ENCODE measurements at places on chromosomes 5 and 9. TPM values are rescaled to one million over a fixed set of nuclear protein-coding genes. Genes with fewer than 3 reads are reported as not detected.

DNA sequence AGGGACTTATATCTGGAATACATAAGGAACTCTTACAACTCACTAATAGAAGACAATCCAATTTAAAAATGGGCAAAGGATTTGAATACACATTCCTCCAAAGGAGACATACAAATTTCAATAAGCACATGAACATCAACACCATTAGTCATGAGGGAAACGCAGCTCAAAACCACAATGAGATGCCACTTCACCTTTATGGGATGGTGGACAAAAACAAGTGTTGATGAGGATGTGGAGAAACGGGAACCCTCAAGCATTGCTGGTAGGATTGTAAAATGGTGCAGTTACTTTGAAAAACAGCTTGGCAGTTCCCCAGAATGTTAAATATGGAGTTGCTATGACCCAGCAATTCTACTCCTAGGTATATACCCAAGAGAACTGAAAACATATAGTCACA lies 72.7 kb upstream of the IER5L start:
- no peak for DNase-seq

The SLC4A9 gene
- total RNA-seq, result not detected

- DNase-seq, result no peak
Observed at GRCh38 chr5:109650493-109650892, 39.2 kb upstream of the MAN2A1 start.

DNA sequence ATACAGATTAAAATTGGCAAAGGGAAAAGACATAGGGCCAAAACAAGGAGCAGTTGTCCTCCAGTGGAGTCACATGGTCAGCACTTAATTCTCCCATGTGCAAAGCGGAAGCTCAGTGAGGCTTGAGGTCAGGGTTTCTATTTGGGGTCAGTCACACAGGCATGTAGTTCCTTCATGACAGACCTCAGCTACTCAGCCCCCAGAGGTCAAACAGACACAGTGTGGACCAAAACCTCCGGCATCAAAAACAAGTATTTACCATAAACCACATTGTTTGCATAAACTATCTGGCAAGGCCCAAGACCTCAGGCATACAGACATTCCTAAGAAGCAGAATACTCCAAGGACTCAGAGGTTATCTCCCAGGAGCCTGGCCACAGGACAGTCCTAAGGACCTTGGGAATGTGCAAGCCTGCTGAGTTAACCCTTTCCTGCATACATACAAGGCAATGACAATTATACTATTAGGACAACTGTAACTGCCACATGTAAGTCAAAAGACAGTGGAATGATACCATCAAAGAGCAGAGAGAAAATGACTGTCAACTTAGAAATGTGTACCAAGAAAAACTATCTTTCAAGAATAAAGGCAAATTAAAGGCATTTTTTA lies 28.7 kb upstream of the FNIP1 start:
- DNase-seq, result no peak

DNA sequence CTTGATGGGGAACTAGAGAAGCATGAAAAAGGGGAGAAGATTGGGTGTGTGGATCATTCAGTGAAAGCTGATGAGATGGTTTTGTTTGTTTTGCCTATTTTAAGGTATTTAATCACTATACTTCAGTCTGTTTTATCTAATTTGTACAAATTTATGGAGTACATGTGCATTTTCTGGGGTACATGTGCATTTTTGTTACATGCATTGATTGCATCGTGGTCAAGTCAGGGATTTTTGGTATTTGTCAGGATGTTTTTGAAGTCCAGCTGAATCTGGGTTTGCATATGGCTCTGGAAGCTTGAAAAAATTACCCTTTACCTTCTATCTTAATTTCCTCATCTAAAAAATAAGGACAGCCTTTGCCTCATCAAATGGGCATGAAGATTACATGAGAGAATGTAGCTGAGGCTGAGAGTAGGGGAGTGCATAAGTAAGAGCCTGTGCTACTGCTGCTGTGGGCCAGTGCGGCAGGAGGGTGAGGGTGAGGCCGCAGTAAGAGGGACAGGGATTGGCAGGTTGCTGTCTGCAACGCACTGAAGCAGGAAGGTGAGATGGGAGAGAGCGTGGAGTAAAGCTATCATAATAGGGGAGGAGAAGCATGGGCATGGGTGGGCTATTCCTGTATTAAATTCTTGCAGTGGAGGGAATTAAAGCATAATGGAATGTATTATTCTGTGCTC lies 139.8 kb downstream of the NPR3 start:
- DNase-seq, result no peak

The DNM1 gene
- total RNA-seq, result 0.33 TPM

DNA sequence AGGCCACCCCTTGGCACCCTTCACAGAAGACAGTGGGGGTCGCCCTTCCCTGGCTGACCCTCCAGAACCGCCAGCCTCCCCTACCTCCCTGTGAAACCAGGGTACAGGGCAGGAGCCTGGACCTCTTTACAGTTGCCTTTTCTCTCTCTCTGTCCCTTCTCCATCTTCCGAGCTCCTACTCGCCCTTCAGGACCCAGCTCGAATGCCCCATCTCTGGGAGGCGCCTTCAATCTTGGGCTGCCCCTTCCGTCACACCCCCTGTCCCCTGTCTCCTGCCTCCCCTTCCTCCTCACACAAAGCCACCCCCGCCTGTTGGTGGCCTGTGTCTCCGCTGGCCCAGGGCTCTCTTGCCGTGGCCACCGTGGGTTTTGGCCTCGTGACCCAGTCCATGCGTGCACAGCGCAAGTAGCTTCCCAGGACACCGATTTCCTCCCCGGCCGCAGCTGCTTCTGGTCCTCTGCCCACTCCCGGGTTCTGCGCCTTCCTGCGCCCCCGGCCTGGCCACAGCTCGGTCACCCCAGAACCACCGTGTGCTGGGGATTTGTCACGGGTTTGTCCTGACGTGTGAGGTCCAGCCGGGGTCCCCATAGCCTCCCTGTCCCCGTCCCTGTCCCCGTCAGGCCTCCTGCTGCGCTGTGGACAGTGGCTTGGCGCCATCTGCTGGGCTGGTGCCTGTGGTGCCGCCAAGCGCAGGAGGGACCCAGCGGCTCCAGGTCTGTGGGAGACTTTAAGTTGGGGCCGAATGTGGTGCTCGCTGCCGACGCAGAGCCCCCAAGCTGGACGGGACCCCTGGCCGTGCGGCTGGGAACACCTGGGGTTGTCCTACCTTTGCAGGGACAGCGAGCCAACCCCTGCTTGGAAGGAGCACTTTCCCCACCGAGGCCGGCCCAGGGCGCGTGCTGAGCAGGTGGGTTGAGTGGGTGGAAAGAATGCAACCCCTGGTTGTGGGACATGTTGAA lies 4.0 kb upstream of the TMEM250 start:
- DNase-seq, result peak; percentile 75

Data from dermis blood vessel endothelial cell (primary cell).